ENCODE measurements at places on chromosomes 5 and 9.
A peak's percentile ranks its signal among the peaks of the same experiment; 100 is the strongest.

- DNase-seq, result no peak
Observed at GRCh38 chr9:89394412-89394811, 76.1 kb downstream of the SECISBP2 start.

DNA sequence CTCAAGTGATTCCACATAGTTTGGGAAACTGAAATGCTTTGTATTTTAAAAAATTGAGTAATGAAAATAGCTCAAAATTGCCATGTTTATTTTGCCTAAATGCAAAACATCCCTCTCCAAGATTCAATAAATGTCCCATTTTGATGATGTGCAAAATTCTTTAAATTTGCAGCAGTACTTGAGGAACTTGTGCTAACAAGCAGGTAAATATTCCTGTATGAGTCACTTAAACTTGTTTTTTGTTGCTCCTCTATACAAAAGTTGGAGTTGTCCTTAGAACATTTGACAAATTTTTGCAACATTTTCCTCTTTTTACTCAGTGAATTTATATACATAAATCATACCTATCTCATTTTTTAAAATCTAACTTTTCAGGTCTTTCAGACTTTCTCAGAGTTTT, 280.2 kb downstream of the CDH12 start:
- no peak for DNase-seq

- DNase-seq, result peak; percentile 15
Observed at GRCh38 chr9:19231126-19231903, 822 bp downstream of the DENND4C start.

GRCh38 chr5:174589011-174589410, 135.4 kb upstream of the MSX2 start:
- DNase-seq, result no peak

- no peak for DNase-seq
Observed at GRCh38 chr9:2761424-2761823, 44.1 kb downstream of the KCNV2 start.

DNA sequence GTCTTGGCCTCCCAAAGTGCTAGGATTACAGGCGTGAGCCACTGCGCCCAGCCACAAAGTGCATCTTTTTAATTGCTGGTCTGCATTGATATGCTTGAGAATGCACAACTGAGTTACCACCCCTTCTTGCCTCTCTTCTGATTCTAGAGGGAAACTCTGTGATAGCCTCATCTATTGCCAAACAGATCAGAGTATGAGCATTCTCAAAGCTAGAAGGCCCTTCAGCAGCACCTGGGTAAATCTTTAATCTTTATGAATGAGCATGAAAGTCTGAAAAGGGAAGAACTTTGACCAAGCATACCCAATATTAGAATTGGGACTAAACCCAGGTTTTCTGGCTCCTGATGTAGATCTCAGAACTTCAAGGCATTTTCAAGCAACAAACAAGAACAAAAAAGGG, 298.3 kb upstream of the TNC start:
- no peak for DNase-seq

DNA sequence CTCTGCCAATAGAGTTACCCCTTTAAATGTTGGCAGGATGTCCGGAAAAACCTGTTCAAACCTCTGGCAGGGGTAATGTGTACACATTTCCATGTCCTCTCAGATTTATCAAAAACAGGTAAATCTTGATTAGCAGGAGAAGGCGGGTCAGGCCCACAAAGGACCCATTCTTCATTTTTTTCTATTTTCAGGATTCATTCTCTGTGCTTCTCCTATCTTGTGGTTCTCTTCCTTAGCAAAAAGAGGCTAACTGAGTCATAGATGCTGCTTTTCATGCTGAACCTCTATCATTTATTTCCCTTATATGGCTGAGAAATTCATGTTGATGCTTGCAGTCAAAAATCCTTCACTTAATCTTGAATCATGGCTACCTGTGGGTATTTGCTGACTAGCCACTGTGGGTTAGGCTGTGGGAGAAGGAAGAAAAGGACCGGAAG, 112.7 kb upstream of the IQGAP2 start:
- DNase-seq, result no peak

GRCh38 chr9:89497978-89498851, at the start of gene SEMA4D:
Gene SEMA4D (minus strand): TSS chr9:89498113. CDS start chr9:89405456, 92,657 bp downstream.
- DNase-seq, result peak; percentile 23

DNA sequence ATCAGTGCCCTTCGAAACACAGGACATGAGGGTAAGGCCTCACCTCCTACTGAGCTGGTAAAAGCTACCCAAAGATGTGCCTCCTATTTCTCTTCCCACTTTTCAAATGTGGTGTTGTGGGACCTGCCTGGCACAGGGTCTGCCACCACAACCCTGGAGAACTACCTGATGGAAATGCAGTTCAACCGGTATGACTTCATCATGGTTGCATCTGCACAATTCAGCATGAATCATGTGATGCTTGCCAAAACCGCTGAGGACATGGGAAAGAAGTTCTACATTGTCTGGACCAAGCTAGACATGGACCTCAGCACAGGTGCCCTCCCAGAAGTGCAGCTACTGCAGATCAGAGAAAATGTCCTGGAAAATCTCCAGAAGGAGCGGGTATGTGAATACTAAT, 1.9 kb downstream of the IRGM start:
- DNase-seq, result no peak

DNA sequence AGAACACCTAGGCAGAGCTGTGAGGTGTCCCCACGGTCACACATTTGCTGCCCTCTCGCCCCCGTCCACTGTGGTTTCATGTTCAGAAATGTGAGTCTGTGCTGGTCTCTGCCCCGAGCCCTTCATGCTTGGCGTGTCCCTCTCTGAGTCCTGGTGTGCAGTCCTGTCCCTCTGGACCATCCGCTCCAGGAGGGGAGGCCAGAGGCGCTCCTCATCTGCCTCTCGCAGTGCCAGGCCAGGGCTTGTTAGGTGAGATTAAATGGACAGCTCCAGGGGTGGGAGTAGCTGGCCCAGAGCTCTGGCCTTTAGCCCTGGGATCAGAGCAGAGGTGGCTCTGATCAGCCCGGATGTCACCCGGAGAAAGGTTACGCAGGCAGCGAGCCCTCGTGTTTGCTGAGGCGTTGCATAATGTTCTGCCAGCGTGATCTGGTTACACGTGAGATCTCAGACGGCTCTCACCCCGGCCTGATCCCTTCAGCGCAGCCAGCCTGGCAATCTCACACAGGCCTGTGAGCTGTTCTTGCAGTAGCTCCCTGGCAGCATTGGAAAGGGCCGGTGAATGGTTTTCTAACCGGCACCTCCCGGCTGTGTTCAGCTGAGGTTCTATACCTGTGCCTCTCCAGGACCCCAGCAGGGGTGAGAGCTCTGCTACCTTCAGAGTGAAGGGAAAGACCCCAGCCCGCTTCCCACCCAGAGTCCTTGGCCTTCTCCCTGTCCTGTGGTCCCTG, 24.5 kb downstream of the PTGES2 start:
- DNase-seq, result no peak

DNA sequence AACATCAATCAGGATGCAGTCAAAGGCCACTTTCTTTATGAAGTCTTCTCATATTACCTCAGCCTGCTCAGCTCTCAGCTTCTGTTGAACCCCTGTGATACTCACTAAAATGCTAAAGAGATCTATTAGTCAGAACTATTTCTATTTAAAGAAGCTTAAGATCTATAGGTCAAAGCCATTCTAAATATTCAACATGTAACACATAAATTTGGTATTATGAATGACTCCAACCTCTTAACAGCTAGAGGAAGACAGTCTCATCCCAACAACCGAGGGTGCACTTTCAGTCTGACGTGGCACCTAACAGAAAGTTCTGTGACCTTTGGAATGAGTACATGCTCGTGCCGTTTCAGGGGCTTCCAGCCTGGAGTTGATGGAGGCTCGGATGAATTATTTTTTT, 301.5 kb upstream of the VLDLR start:
- no peak for DNase-seq

- DNase-seq, result peak; percentile 29
Observed at GRCh38 chr9:114504341-114505186, 709 bp downstream of the WHRN start.

DNA sequence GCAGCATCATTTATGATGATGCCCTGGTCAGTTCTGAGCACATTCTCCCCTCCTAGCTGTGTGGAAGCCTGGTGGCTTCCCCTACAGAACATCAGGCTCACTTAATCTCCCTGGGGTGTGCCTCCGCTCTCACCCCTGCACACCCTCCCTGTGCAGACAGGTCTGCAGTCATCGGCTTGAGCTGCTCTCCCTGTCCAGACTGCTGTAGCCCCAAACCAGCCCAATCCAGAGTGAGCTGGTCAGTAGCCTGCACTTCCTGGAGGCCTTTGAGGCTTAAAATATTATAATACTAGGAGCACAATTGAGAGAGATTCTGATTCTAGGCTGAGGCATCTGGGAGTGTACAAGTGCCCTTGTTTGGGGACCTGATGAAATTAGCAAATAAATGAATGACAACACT, 60.2 kb downstream of the PPARGC1B start:
- no peak for DNase-seq

DNA sequence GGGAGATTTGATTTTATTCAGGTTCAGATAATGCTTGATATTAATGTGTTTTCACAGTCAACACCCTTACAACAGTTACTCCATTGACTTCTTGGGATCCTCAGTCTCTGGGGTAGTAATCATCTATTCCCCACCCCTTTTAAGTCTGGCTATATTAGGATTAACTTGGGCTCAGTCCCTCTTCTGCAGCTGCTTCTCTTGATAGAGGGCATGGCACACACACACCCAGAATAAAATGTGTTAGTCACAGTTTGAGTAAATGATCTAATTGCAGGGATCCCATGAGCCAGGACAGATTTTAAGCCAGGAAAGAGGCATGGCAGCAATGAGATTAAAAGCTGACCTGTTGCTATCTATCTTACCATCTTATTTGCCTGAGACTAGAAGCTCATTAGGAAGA, 53.7 kb upstream of the VLDLR start:
- no peak for DNase-seq

- DNase-seq, result no peak
Observed at GRCh38 chr5:151140686-151141459, 16.7 kb downstream of the ANXA6 start.

DNA sequence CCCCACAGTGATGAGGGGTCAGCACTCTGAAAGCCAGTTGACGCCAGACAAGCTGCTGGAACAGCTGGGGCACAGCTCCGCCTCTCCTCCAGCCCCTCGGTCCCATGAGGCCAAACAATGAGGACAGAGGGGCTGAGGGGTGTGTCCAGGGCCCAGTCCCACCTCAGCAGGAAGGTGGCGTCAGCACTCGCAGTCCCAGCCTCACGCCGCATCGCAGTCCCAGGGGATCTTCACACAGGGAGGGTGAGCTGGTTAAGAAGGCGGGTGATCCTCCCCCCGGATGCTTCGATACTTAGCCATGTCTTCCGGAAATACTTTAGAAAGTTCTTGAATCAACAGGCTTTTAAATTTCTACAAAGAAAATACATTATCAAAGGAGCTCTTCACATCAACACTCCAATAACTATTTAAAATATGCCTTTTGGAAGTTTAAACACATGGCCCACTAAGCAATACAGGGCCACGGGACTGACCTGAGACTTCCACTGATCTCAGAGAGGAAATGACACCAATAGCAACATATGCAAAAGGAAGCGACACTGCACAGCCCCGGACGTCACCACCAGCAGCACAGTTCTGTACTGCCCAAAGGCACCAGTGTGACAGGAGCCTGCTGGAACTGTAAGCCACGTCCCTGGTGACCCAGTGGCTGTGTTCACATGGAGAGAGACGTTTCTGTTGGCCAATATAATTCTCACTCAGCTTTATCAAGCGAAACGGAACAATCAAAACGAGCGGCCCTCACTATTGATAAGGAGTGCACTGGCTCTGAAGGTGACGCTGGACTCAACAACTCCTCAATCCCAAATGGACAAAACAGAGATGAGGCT, 5.9 kb downstream of the MED10 start:
- no peak for DNase-seq

DNA sequence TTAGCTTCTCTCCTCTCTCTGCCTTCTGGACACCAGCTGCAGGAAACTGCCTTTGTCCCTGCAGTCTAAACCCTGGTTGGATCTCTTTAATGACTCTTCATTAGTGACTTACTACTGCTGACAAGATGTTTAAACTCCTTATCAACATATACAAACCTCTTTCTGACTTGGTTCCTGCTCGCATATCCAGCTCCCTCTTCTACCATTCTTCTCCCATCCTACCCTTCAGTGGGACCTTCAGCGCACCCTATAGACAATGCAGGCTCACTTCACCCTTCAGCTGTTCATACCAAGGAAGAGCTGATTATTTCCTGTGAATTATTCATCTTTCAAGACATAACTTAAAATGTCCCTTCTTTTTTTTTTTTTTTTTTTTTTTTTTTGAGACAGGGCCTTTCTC, 436.5 kb downstream of the KIAA0825 start:
- DNase-seq, result no peak

DNA sequence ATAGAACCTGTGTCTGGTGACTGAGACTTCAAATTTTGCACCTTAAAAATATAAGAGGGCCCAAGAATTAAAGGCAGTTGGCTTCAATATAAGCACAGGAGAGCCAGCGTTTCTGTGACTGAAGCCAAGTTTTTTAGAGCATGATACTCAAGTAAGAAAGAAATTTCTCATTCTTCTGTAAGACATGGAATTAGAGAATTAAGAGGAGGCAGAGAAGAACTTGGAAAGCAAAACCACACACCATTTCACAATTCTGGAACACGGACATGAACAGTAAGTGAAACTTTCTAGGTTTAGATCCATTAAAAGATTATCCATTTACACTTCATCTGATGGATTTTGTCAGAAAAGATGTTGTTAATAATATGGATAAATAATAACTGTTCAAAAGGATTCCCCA, 8.9 kb upstream of the AGXT2 start:
- DNase-seq, result no peak
